ENCODE measurements at places on chromosomes 2 and 18.

- DNase-seq = no peak
These were observed 356.0 kb upstream of the GALNT5 start for GRCh38 chr2:156901373-156902031.

GRCh38 chr2:102520801-102521200, 47.8 kb downstream of the SLC9A4 start:
- DNase-seq = no peak

- no peak for DNase-seq
These were observed 54.1 kb downstream of the E2F6 start for GRCh38 chr2:11411768-11412448.

GRCh38 chr18:11054497-11054896, 94.9 kb downstream of the PIEZO2 start:
- no peak for DNase-seq

GRCh38 chr2:147512206-147512605, 332.6 kb upstream of the ACVR2A start:
- no peak for DNase-seq

DNA sequence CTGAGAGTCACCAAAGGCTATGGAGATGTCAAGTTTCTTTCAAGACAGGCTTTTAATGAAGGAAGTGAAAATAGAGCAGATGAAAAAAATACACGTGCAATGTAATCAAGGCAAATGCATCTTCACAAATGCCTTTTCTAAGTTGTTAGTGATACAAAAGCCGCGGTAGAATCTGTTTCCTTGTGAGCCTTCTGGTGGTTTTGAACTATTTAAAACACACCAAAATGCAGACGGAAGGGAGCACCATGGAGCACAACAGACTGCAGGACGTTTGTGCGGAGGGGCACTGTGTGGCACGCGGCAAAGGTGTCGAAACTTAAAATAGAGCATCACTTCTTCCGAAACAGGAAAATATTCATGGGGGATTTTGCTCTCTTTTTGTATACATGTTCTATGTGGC, 65.0 kb upstream of the BOD1L2 start:
- no peak for DNase-seq

DNA sequence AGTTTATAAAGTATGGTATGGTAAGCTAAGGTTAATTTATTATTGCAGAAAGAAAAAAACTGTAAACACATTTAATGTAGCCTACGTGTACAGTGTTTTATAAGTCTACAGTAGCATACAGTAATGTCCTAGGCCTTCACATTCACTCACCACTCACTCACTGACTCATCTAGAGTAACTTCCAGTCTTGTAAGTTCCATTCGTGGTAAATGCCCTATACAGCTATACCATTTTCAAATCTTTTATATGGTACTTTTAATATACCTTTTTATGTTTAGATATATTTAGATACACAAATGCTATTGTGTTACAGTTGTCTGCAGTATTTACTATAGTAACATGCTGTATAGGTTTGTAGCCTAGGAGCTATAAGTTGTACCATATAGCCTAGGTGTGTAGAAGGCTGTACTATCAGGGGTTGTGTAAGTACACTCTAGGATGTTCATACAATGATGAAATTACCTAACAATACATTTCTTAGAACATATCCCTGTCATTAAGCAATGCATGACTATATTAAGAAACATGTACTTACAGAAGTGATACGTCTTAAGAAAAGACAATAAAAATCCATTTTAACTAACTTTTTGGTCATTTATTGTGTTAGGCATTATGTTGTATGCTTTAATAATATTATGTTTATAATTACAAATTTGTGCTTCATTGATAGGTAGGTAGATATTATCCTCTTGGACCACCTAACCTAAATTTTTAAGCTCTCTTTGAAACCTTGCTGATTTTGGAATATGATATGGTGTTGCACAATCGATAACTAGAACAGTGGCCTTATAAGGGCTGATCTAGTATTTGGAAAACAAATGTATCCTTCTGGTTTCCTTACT, 51.9 kb downstream of the VRK2 start:
- no peak for DNase-seq

GRCh38 chr2:112601754-112602153, 17.3 kb downstream of the CHCHD5 start:
- no peak for DNase-seq

DNA sequence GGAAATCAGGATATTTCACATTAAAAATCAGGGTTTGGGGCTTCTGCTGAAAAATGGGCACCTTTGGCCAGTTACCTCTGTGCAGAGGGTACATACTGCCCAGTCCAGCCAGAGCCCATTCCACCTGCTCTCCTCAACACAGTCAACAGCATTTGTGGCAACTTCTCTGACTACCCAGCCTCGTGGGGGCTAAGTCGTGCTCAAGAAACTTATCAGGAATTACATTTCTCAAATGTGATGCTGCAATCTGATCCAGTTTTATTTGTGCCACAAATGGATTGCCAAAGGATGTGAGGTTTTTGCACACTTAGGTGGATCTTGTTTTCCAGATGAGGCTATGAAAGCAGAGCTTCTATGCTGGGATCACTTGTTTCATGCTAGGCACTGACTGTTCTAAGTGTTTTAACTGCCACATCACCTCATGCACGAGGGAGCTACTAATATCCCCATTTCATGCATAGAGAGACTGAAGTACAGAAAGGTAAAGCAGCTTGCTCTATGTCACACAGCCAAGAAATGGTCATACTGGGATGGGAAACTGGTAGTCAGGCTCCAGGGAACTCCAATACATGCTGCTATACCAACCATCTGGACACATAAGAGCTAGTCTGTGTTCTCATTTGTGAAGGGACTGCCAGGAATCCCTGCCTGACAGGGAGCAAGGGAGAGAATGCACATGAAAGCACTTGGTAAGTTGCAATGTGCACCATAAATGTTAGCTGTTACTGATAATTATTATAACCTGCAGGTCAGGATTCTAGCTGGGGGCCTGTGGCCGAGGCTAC, 89.0 kb upstream of the HK2 start:
- no peak for DNase-seq

DNA sequence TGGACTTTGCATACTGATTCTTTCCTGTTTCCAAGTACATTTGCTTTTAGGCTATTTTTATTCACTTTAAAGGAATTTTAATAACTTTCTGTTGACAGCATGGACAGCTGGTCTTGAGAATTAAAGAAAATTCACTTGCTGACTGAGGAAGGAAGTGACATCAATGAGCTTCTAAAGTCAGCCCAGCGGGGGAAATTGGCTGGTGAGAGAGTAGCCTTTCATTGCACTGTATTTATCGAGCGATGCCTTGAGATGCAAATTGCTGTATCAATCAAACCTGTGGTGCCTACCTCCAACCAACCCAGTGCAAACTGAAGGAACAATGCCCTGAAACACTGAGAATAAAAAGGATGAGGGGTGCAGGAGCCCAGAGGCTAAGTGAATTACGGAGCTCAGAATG, 91.4 kb upstream of the AQP4 start:
- peak; percentile 33 for DNase-seq

GRCh38 chr2:107337209-107337898, 451.4 kb upstream of the ST6GAL2 start:
- no peak for DNase-seq

- no peak for DNase-seq
These were observed 149.4 kb upstream of the DCC start for GRCh38 chr18:52190631-52191030.

- DNase-seq = no peak
These were observed 14.6 kb upstream of the NOSTRIN start for GRCh38 chr2:168787782-168788376.

DNA sequence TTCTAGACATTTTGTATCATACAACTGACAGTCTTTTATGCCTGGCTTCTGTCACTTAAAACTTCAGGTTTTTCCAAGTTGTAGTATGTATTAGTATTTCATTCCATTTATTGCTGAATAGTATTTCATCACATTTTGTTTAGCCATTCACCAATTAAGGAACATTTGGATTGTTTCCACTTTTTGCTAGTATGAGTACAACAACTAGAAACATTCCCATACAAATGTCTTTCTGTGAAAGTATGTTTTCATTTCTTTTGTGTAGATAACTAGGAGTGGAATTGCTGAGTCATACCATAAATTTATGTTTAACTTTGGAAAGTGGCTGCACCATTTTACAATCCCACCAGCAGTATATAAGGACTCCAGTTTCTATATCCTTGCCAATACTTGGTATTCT, 135.9 kb downstream of the ATAD2B start:
- no peak for DNase-seq

DNA sequence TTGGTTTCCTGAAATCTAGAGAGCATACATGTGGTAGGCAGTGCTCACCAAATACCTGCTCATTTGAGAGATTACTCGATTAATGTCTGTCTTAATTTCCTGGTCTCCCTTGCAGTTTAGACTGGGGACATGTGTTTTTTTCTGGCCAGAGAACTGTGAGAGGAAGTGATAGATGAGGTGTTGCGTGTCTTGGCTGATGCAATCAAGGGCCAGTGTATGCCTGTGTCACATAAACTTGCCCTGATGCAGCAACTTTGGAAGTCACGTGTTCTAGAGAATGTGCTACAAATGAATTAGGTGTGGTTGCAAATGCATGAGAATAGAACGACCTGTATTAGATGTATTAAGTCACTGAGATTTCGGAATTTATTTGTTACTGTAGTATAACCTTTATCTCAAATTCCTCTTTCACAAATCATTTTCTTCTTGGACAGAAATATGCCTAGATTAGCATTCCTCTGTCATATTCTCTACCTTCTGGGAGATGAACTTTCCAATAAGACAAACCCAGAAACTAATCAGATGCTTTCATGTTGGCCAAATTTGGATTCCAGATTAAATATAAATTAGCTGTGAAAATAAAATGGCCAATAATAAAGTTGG, 9.9 kb upstream of the IL1A start:
- no peak for DNase-seq

DNA sequence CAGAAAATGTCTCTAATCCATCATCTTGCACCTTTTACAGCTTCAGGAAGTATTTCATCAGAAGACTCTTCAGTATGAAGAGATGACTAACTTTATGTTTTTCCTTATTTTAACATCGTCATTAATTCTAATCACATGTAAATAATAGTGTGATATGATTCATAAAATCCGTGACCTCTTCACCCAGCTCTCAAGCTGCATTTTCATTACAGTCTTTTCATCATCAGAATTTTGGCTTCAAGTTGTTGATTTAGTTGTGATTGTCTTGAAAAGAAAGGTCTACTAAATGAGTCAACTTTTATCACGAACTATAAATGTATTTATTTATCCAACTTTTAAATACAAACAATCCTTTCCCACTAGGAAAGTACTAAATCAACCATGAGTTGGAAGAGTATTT, 410.3 kb downstream of the LRP1B start:
- no peak for DNase-seq

GRCh38 chr2:223185638-223186037, 133.6 kb downstream of the KCNE4 start:
- no peak for DNase-seq

GRCh38 chr2:109280804-109281203, 151.8 kb downstream of the SH3RF3 start:
- DNase-seq = no peak

- DNase-seq = no peak
These were observed 16.4 kb upstream of the CYP1B1 start for GRCh38 chr2:38092196-38092902.

DNA sequence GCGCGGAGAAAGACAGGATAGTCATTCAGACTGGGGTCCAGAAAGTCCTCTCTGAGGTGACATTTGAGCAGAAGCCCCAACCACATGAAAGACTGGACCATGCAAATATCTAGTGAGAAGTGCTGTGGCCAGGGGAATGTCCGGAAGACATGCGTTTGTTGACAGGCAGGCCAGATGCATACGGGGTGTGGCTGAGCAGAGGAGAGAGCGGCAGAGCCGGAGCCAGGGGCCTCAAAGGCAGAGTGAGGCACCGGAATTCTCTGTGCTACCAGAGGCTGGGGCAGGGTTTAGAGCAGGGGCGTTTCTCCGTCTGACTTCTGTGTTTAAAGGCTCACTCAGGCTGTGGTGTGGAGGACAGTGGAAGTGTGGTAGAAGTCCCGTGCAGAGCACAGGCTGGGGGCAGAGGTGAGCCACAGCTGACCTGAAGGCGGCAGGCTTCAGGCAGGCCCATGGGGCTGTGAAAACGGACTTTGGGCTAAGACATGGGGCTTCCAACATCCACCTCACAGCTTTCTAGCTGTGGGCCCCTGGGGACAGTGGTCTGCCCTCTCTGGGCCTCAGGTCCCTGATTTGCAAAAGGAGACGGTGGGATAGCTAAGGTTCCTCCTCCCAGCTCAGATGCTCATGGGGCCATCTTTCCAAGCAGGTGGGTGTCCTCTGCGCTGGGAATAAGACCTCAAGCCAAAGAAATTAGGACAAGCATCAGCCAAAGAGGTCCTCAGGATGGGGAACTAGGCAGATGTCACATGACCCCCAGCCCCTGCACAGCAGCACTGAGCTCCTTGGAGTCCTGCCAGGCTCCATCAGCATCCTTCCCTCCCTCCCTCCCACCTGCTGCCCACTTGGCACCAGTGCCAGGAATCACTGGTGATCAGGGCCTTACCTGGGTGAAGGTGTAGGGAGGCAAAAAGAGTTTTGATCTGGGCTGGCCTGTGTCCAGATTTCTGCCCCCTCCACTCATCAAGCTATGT, 11.2 kb downstream of the RUFY4 start:
- DNase-seq = no peak

DNA sequence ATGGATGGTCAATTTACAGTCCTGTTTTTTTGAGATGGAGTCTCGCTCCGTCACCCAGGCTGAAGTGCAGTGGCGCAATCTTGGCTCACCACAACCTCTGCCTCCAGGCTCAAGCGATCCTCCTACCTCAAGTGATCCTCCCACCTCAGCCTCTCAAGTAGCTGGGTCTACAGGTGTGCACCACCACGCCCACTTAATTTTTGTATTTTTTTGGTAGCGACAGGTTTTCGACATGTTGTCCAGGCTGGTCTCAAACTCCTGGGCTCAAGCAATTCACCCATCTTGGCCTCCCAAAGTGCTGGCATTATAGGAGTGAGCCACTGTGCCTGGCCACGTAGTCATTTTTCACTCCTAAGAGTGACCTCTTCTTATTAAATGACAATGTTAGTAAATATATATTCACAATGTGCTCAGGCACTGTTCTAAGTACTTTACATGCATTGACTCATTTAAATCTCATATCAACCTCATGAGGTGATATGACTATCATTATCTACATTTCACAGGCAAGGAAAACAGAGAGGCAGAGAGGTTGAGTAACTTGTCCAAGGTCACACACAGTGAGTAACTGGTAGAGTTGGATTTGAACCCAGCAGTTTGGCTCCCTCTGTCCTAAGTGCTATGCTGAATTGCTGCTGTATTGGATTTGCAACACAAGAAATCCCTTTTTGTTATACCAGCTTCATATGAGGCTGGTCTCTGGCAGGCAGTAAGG, 5.6 kb upstream of the DIS3L2 start:
- no peak for DNase-seq

DNA sequence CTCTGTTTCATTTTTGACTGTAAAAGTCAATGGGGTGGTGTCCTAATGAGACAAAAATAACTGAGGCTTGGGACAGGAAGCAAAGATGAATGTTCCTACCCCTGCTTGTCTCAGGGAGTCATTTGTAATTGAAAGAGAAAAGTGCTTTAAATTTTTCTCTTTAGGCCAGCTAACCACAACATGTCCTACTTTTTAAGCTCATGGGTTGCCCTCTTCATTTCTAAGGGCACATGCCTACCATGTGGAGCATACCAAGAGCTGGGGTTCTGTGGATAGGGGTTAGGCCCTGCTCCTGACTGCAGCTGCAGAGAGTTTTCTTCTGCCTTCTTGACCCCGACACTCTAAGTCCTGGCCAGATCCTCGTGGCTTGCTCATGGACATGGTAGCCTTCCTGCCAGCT, 96.8 kb upstream of the ARL4C start:
- no peak for DNase-seq
